ENCODE measurements at places on chromosomes 12 and 14. TPM values are rescaled to one million over a fixed set of nuclear protein-coding genes. Genes with fewer than 3 reads are reported as not detected.
A peak's percentile ranks its signal among the peaks of the same experiment; 100 is the strongest.

The CLEC1A gene
- total RNA-seq = not detected

- H3K4me1 ChIP-seq = no peaks in the 10 kb centered on the region
- H3K27me3 ChIP-seq = peaks cover 2% of the 10 kb centered on the region
- no peak overlapping the region for H3K4me3 ChIP-seq
- no peaks in the 10 kb centered on the region for H3K36me3 ChIP-seq
- no peak for DNase-seq
Observed at GRCh38 chr12:92719674-92720073, 16.9 kb downstream of the PLEKHG7 start.

DNA sequence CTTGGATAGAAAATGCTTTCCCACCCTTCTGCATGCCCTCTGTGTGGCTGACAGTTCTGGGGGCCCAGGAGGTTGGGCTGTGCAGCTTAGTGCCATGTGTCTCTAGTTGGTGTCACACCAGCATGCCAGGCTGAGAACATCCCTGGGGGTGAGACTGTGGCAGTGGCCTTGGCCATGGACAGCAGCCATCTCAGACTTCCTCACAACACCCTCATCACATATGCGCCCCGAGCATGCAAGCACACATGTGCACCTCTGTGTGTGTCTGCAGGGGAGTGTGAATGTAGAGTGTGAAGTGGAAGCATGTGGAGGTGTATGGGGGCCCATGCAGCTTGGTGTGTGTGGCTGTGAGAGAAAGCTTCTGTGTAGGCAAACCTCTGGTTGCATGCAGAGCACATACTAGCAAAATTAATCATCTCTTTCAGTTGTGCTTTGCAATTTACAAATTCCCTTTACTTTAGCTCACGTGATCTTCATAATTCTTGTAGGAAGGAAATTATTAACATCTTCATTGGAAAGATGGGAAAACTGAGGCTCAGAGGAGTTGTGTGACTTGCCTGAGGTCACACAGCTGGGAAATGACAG lies 8.4 kb downstream of the ASIC1 start:
- DNase-seq = no peak
- H3K27me3 ChIP-seq = no peaks in the 10 kb centered on the region
- H3K36me3 ChIP-seq = no peaks in the 10 kb centered on the region
- no peak overlapping the region for H3K4me3 ChIP-seq
- peaks cover 4% of the 10 kb centered on the region for H3K4me1 ChIP-seq
- no peak overlapping the region for H3K27ac ChIP-seq

The ART4 gene
- total RNA-seq = not detected

GRCh38 chr14:67999290-67999689 lies 179.7 kb downstream of the RAD51B start:
- no peak overlapping the region for H3K4me3 ChIP-seq
- peaks cover 2% of the 10 kb centered on the region for H3K36me3 ChIP-seq
- H3K27me3 ChIP-seq = no peaks in the 10 kb centered on the region
- no peak for DNase-seq
- no peak overlapping the region for H3K27ac ChIP-seq

GRCh38 chr14:71309756-71310155 lies 402.5 kb downstream of the PCNX1 start:
- no peak for DNase-seq
- peaks cover 7% of the 10 kb centered on the region for H3K27me3 ChIP-seq
- no peaks in the 10 kb centered on the region for H3K4me1 ChIP-seq

GRCh38 chr12:47900131-47901062 lies 4.4 kb downstream of the VDR start:
- H3K4me1 ChIP-seq = peaks cover 64% of the 10 kb centered on the region
- H3K27ac ChIP-seq = no peak overlapping the region
- peaks cover 45% of the 10 kb centered on the region for H3K36me3 ChIP-seq
- no peaks in the 10 kb centered on the region for H3K27me3 ChIP-seq

DNA sequence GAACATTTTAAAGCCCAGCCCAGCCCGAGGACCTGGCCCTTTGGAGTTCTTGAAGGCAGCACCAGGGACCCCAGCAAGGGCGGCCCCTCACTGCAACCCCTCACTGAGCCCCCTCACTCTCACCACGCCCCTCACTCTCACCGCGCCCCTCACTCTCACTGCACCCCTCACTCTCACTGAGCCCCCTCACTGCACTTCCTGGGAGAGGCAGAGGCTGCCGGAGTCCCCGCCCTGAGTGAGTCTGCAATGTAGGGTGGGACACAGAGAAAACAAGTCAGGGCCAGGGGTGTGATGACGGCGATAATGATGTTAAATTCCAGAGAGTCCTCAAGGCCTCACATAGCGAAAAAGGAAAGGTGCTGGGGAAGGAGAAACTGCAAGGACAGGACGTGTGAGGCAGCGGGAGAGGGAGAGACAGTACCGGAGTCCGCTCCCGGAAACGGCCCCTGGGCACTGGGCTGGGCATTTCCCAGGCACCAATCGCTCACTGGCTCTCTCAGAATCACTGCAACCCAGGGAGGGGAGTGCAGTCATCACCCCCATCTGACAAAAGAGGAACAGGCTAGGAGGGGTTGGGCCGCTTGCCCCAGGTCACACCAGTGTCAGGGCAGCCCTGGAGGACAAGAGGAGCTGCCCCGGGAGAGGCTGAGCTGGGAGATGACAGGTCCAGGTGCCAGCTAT lies 24.9 kb downstream of the CCDC88C start:
- DNase-seq = no peak
- no peaks in the 10 kb centered on the region for H3K27me3 ChIP-seq
- peak overlapping the region; percentile 30 for H3K27ac ChIP-seq
- H3K36me3 ChIP-seq = peaks cover 26% of the 10 kb centered on the region
- H3K4me1 ChIP-seq = peaks cover 98% of the 10 kb centered on the region
- H3K4me3 ChIP-seq = no peak overlapping the region

The PTHLH gene
- total RNA-seq = not detected

The IL31 gene
- not detected for total RNA-seq

DNA sequence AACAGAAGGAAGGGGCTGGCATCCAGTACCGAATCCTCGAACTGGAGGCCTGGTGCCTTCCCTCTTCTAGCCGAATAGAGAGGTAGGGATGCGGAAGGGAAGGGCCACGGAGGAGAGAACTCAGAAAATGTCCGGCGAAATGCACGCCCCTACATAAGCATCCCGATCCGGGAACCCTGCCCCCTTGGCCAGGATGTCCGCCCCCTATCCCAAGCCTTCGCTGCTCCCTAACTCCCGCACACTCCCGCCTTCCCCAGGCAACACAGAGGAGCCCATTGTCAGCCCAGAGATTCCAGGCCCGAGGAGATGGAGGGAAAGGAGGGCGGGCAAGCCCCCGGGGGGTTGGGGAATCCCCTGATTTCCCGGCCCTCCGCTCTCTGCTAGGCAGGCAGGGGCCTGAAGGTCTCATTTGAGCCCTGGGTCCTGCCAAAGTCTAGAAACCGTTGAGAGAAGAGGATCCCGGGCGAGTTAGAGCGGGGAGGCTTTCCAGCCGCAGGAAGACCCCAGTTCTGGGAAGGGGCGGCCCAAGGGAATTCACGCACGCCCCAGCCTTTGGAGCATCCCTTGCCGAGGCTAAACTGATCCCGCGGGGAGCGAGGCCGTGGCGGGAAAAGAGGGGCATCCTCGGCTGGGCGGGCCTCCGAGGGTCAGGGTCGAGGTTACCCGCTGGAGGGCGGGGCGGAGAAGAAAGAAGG lies 569 bp upstream of the ARHGEF40 start:
- H3K36me3 ChIP-seq = no peaks in the 10 kb centered on the region
- H3K27ac ChIP-seq = no peak overlapping the region
- H3K4me1 ChIP-seq = peaks cover 29% of the 10 kb centered on the region
- no peak for DNase-seq
